SW 1271 (cell line): ENCODE measurements at places on chromosomes 12 and 14.
A peak's percentile ranks its signal among the peaks of the same experiment; 100 is the strongest.

GRCh38 chr14:77681196-77682157, 26.3 kb downstream of the ALKBH1 start:
- no peak for DNase-seq

GRCh38 chr12:120988658-120989057, 10.3 kb downstream of the HNF1A start:
- DNase-seq: no peak

DNA sequence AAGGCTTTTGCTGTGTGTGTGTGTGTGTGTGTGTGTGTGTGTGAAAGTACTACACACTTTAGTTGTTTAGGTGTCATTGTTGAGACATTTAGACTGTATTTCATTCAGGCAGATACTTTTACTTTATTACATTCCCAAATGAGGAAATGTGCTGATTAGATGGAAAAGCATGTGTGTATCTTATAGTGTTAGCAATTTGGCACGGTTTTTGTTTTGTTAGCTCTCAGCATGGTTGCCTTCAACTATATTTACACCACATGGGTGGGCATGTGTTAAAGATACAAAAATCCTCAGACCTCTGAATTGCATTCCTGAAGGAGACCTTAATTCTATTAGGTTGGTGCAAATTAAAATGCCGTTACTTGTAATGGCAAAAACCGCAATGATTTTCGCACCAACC, 879.5 kb downstream of the DIO2 start:
- DNase-seq: no peak

- DNase-seq: no peak
These were observed 13.4 kb upstream of the PPP1R1A start for GRCh38 chr12:54601841-54602240.

GRCh38 chr12:87756721-87757120, 272.5 kb downstream of the C12orf50 start:
- no peak for DNase-seq

DNA sequence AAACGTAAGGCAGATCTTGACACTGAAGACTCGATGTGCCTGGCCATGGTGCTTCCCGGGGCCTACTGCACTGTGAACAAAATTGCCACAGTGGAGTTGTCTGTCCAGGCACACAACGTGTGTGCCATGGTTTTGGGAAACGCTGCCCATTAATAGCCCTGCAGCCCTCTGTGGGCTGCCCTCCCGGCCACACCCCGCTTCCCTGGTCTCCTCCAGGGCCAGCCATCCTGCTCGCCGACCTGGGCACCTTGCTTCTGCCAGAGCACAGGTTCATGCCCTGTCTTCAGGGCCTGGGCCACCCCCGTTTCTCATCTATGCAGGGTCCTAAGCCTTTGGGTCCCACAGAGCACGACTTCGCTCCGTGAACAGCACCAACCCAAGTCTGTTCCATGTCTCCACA, 18.9 kb downstream of the MEG3 start:
- no peak for DNase-seq

DNA sequence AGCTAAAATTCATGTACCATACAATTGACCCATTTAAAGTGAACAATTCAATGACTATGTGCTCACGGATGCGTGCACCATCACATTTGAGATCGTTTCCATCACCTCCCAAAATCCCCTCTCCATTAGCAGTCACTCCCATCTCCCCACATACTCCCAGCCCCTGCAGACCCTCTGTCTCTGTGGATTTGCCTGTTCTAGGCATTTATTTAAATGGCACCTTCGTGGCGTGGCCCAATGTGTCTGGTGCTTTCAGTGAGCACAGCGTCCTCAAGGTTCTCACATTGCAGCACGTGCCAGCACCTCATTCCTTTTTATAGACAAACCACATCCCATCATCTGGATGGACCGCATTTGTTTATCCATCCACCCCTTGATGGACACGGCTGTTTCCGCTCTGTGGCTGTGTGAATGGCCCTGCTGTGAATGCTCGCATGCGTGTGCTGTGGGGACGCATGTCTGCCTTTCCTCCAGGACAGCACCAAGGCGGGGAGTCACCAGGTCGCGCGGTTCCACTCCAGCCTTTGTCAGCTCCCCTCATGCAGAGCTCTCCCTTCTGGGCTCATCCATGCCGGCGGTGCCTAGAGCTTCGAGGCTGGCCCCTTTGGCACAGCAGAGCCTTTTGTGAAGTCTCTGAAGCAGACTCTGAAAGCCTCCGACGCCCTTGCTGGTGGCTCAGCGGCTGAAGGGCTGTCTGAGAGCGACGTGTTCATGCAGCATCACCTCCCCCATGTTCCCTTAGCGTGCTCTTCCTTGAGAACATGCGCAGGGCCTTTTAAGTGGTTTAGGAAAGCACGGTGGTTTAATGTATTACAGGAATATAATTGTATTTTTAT, 184.4 kb downstream of the KIF26A start:
- DNase-seq: no peak

- no peak for DNase-seq
These were observed 175.5 kb downstream of the TMTC2 start for GRCh38 chr12:82862069-82862841.

GRCh38 chr14:101961011-101961721, 3.2 kb upstream of the DYNC1H1 start:
- DNase-seq: peak; percentile 42

DNA sequence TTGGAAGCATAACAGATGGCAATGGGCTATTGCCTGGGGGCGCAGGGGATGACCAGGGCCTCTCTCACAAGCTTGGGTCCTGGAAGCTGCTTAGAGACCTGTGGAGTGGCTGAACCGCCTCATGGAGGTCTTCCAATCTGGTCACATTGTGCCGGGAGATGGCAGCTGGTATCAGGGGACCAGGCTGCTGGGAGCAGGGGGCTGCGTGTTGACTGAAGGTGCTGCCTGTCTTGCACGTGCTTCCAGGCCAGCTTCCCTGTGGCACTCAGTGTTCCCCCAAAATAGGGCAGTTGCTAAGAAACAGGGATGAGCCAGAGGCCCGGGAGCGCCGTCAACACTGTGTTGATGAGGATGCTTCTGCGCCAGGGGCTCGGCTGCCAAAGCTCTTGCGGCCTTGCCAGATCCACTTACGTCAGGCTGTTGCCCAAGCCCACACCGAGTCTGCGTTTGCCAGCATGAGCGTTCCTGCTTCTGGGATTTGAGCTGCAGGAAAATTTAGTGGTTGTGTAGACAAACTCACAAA, 39.8 kb downstream of the ELK3 start:
- DNase-seq: no peak

DNA sequence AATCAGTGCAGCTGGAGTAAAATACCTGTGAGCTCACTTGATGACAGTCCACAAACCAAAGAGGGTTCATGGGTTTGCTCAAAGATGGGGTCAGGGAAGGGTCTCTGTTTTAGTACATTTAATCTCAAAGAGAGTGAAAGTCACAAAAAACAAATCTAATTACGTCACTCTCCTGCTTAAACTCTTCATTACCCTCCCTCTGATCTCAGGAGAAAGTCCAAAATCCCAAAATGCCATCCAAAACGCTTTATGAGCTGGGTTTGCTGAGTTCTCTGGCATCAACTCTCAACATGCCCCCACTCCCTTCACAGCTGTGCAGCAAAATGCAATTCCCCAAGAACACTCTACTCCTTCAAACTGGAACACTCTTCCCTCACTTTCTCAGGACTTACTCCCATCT, 40.4 kb upstream of the LGR5 start:
- DNase-seq: no peak

GRCh38 chr12:110822821-110823415, 23.9 kb upstream of the CCDC63 start:
- DNase-seq: no peak

DNA sequence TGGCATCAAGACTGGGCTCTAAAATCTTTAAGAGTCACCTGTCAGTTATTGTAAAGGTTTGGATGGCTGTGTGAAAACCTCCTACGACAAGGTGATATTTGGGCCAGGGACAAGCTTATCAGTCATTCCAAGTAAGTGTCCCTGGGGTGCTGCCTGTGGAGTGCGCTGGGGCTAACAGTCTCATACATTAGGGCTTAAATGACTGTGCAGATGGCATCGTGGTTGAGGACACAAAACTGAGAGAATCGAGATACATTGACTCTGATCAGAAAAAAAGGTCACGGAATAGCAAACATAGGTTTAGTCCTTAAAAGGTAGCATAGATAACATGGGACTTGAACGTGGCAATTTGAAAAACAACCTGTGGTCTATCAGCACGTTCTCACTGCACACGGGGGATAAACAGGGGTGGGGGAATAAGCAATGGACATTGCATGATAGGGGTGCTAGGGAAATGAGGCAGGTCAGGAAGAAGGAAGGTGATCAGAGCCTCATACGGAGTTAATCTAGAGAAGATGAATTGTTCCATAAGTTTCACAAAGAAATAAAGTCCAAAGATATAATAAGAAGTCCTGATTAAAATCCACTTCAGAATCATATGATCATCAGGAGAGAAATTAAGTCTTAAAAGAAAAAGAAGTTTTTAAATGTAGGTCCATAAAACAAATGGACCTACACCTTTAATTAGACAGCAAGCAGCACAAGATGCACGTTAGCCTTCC, 100.3 kb downstream of the DAD1 start:
- DNase-seq: no peak

DNA sequence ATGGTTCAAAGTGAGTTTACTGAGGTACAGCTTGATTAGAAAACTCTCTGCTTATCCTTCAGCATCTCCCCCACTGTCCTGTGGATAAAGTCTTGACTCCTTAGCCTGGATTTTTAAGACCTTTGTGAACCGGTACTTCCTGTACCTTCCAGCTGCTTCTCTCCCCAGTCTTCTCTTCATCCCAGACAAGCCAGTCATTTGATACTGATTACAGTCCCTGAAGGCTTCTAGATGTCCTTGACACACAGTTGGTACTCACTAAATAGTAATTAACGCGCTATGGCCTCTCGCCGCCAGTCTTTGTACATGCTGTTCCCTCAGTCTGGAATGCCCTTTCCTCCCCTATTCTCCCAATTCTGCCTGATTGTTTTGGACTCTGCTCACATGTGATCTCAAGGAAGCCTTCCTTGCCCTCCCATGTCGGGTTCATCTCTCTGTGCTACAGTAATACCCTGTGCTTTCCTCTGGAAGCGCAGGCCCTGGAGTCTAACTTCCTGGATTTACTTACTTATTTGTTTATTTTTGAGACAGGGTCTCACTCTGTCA, 50.6 kb upstream of the PTGR2 start:
- DNase-seq: no peak

DNA sequence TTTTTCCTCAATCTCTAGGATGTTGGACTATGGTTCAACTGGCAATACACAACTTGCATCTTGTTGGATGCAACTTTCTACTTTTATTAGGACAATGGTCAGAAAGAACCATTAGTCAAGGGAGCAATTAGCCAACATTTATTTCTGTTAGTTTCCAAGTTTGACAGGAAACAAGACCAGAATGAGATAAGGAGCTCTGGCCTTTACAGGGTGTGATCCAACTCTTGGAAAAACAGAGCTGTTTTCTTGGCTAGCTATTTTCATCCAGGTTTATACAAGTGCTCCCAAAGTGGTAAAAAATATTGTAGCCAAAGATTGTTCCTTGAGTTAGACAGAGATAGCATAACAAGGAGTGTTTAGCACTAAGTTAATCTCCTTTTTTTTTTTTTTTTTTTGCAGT, 3.9 kb upstream of the SYNE2 start:
- no peak for DNase-seq

GRCh38 chr12:106220536-106220935, 27.3 kb downstream of the CKAP4 start:
- DNase-seq: no peak

DNA sequence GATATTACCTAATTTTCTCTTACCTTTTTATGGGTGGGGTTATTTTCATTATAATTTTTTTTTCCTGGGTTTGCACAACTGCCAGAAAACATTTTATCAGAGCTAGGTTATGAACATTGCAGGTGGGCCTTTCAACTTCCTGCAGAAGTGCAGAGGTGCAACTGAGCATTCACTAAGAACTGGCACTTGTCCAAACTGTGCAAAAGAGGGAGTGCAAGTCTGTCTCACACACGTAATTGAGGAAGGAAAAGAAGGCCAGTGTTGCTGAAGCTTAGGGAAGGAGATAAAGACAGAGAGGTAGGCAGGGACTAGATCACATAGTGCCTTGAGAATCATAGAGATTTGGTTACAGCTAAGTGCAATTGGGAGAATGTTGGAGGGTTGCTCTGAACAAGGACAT, 14.1 kb upstream of the AMN1 start:
- no peak for DNase-seq

- DNase-seq: no peak
These were observed 18.5 kb downstream of the COL2A1 start for GRCh38 chr12:47985596-47986290.

DNA sequence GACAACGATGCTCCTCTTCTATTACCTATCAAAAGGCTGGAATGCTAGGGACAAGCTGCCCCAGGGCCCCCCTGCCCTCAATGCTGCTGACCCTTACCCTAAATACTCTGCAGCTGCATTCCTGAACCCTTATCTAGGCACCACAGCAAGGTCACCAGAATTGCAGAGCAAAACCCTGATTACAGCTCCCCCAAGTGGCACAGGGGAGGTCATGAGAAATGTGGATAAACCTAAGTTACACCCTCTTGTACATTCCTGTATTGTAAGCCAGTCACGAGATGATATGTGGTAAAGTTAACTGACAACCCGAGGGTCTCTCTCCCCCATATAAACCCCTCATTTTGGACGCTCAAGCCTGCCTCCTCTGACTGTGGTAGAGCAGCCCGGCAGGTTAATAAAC, 411.8 kb upstream of the STXBP6 start:
- DNase-seq: no peak

DNA sequence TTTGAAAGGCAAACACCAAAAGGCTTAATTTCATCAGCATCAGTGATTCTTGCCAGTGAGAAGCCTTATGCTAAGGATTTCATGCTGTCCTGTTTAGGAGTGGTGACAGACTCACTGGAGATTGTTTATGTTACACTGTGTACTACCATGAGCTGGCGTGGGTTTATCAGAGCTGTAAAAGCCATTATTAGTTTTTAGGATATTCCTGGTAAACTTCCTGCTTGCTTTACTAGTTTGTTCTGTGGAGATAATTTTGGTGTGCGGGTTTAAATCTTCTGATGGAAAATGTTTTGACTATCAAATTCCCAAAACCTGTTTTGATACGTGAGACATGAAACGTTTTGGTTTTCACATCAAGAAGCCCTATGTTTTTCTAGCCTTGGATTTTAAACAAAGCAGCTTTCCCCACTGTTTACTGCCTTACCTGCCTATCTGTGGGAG, 15.2 kb downstream of the PPFIBP1 start:
- DNase-seq: no peak

DNA sequence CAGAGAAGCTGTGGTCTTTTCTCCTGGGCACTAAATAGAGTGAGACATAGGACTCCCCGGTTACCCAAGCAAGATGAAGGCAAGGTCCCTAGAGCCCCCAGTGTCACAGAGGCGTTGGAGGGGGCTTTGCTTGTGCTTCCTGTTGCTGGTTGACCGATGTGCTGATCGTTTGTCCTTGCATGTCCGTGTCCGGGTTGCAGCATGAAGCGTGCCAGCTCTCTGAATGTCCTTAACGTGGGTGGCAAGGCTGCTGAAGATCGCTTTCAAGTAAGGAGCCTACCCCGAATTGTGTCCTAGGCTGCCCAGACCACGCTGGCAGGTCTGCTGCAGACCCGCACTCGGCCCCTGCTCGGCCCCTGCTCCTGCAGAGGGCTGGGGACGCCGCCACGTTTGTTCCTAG, 23.1 kb downstream of the XRCC3 start:
- no peak for DNase-seq
